ENCODE measurements at places on chromosomes 2 and 18.

DNA sequence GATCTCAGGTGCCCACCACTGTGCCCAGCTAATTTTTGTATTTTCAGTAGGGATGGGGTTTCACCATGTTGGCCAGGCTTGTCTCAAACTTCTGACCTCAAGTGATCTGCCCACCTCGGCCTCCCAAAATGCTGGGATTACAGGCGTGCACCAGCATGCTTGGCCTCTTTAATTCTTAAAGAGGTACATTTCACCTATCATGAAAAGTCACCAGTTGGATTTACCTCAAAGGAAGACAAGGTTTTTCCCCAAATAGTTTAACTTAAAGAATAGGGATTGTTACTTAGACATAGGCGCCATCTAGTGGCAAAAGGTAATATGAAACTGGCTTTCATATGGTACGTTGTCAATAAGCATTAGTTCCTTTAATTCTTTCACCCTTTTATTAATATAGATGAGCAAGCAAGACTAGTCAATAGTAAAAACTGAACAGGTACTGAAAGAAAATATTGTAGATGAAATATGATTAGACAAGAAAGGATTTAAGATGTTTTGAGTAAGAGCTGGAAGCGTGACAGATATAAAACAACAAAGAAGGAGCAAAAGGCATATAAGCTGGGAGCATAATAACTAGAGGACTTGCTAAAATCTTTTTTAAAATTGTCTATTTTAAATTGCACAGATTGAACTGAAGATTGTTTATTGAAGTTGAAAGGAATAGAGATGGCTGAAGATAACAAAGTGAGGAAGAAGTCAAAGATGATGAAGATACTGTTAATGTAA lies 35.0 kb upstream of the PSMD14 start:
- peak; percentile 58 for DNase-seq

DNA sequence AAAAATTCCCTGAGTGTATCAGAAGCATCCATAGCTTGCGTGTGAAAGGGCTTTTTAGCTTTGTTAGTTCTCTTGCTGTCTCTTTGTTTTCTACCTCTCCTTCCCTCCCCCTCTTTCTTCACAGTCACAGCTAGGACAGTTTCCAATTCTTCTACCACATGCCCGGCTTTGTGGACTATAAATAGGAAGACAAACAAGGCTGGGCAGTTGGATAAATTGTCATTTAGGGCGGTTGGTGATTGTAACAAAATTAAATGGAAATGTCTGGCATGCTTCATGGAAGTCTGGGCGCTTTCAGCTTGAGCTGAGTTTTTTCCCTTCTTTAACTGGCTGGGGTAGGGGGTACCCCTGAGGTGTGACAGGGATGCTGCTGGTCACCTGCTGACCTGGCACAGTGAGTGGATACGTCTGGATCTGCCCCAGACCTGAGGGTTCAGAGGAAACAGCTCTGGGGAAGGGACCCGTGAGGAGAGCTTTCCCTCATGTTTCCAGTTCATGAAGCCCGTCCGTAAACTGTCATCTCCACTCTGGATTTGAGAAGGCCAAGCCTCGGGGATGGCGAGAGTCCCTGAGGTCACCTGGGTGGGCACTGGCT lies 29.0 kb upstream of the GIGYF2 start:
- DNase-seq, result no peak

GRCh38 chr2:16475586-16475985 lies 190.0 kb downstream of the CYRIA start:
- DNase-seq, result no peak

DNA sequence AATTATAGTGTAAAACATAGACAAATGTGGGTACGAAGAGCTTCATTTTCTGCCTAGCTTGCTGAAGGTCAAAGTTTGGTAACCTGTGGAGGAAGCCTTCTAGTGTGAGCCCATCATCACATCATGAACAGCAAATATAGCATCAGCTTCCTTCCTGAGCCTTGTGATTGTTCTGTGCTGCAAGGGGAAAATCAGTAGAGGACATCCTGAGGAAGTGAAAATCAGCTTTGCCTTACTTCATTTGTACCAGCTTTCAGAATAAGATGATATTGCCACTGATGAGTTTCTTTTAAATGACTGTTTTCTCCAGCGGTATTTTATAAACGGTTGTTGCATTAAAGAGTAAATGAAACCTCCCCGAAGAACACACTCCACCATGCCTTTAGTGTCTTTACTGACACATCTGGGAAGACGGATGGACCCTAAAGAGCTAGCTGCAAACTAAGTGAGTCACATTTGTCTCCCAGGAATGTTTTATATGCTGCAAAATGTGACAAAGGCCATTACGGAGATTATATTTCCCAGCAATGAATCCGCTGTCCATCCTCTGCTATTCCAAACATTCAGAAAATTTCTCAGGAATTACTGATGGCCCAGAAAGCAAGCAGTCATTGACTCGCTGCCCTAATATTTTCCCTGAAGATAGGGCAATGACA lies 1272.8 kb downstream of the SUCLG1 start:
- DNase-seq, result no peak

- DNase-seq, result no peak
These were observed 48.1 kb upstream of the PKDCC start for GRCh38 chr2:41999592-42000281.

GRCh38 chr2:71614976-71615766 lies 161.8 kb downstream of the DYSF start:
- no peak for DNase-seq

DNA sequence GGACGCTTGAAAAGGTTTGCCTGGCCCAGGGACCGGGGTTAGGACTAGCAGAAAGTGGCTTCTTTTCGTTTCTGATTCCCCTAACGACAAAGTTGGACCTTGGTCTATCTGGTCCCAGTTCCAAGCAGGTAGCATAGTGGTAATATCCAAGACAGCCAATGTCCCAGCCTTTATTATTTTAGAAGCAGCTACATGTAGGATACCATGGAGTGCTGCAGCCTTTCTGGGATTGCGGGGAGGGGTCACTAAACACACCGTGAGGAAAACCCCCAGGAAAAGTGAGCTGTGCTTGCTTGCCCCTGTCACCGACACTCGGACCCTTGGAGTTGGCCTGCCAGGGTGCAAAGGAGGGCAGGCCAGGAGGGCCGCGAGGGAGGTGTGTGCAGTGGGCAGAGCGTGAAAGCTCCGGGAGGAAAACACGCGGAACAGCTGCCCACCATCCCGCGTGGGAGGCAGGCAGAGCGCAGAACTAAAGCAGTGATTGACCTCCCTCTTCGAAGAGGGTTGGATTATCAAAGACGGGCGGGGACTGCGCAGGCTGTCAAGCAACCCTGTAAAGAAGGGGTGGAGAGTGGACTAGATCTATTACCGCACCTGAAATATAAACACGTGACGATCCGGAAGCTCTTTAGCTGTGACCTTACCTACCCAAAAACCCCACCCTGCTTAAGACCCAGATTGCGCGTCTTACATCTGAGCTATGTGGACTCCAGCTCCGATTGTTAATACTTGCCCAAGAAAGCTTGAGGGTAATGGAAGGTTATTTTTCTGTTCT lies 624 bp upstream of the MAP4K3 start:
- peak; percentile 45 for DNase-seq

DNA sequence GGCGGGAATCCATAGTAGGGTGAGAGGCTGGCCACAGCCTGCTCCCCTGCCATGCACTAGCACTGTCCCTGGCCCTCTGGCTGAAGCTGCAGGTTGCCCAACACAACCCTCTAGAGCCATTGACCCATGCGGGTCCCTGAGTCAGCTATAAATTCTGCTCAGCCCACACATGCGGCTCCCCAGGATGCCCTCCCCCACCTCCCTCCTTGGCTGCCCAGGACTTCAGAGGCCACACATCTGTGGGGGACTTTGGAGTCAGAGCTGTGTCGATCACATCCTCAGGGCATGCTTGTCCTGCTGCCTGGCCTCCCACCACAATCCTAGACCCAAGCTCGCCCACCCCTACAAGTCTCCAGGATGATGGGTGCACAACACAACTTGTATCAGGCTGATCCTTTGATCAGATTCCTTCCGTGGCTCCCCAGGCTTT lies 97.0 kb downstream of the TFCP2L1 start:
- DNase-seq, result no peak

DNA sequence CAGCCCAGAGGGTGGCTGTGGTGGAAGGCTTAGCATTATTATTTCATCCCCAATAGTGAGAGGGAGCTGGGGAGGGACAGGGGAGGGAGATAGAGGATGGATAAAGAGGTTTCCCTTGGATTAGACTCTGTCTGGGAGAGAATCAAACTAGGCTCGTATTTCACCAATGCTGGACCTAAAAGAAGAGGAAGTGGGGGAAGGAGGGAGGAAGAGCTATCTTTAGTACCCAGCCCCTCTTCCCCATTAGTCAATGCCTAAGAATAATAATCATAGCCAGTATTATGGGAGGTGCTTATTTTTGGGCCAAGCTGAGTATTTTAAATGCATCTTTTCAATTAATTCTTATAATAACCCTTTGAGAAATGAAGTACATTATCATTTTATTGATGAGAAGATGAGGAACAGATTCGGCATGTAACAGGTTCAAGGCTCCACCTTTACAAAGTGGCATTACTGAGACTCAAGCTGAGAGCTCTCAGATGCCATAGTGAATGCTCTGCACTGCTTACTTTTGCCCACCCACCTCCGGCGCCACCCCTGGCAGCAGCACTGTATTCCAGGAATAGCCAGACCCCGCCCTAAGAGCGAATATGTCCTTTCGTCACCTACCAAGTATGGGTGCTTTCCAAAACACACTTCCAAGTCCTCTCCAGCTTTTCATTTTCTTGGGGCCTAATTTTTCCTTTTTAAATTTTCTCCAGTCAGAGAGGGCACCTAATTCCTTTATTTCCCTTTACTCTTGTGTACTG lies 21.0 kb downstream of the PAX8 start:
- no peak for DNase-seq

DNA sequence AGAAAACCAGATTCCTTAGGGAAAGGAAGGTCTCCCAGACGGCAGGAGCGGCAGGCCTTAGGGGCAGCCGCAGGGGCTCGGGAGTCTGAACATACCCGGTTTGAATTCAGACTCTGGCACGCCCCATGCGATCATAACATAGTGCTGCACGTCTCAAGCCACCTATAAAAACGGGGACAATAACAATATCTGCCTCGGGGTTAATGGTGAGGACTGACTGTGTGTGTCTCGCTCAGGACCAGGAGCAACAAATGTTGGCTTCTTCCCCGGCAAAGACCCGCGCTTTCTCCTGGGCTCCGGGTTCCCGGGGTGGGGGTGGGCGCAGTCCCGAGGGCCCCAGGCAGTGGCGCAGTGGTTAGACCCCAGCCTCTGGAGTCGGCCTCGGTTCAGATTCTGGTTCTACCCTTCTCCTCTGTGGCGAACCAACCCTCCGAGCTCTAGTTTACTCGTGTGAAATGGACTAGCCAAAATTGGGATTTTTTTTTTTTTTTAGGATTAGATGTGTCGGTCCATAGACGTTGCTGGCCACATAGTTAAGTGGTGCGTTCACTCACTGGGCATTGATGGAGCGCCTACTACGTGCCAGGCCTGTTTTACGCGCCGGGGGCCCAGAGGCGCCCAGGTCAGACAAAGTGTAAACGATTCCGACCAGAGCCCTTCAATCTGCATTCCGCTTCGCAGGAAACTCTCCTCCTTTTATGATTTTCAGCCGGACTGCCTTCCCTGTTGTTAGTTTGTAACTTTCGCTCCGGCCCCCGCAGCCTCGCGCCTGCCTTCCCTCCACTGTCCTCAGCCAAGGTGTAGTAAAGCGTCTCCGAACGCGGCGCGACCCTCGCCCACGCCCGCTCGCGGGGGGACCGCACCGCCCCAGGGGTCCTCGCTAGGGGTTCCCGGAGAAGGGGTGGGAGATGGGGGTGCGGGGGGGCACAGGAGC lies 820 bp upstream of the SH3BP4 start:
- DNase-seq, result no peak

DNA sequence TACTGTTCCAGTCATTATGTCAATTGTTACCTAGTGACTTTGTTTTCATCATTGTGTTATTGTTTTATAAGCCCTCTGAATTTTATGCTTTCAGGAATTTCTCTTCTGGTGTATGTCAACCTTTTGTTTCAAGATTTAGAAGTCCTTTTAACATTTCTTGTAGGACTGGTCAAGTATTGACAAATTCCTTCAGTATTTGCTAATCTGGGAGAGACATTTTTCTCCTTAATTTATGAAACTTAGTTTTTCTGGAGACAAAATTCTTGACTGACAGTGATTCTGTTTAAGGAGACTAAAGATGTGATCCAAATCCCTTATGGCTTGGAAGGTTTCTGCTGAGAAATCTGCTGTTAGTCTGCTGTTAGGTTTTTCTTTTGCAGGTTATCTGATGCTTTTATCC lies 84.9 kb upstream of the NT5C1B start:
- DNase-seq, result no peak

Measured in CD4-positive, alpha-beta T cell treated with Interleukin-6 at 100 ng/mL for 8 hours (primary cell).